ENCODE measurements at places on chromosomes 3 and 15.

GRCh38 chr15:40468898-40469331 is 1.9 kb upstream of the CHST14 start:
- no peak for DNase-seq

GRCh38 chr3:28726840-28727239 is 378.2 kb upstream of the AZI2 start:
- no peak for DNase-seq

- DNase-seq, result no peak
Observed at GRCh38 chr3:3646934-3647333, 152.3 kb upstream of the LRRN1 start.

DNA sequence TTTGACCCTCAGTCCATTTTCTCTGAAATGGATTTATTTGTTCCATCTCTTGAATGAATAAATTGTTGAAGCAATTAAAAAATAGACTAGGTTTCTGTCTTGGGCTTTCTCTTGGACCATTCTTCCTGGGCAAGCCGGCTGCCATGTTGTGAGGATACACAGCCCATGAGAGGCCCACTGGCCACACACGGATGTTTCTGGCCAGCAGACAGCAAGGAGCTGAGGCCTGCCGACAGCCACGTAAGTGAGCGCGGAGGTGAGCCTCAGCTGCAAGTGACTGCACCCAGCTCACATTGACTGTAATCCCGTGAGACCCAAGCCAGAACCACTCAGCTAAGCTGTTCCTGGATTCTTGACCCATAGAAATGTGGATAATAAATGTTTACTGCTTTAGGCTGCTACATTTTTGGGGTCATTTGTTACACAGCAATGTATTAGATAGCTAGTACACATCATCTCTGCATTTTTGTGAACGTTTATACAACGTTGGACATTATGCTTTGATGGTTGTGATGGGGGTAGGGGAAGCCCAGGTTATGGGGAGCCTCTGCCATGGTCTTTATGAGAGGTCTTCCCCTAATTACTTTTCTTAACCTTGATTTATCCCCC is 22.8 kb downstream of the IDH3A start:
- no peak for DNase-seq

DNA sequence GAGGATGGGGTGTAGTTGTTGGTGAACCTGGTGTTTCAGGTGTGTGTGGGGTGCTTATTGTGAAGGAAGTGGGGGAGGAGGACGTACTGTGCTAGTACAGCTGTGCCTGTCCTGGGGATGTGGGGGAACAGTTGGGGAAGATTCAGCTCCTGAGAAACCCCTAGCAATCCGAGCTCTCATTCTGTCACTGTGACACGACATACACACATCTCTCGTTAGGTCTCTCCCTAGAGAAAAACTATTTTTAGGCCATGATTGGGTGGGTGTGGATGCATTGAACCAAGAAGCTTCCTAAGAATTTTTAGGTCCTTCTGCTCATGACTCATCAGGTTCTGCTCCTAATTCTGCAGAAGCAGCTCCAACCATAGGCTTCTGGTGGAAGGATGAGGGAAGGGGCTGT is 54.3 kb downstream of the SLC30A4 start:
- DNase-seq, result no peak

- no peak for DNase-seq
Observed at GRCh38 chr3:99873269-99874102, 55.8 kb downstream of the CMSS1 start.

DNA sequence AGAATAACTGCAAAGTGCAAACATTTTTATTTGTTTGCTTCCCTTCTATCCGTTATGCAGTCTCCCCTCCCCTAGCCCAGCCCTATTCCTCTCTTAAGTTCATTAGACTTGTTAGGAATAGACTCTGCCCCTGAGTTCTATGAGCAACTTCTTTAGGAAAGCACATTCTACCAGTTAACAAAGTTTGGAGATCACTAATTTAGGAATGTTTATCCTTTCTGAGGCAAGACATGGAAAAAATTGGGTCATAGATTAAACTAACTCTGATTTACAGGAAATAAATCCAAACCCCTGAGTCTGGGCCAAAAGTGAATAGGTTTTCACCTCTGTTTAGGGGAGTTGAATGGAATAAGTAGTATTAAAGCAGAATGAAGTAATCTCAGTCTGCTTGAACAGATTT is 34.4 kb downstream of the C3orf80 start:
- no peak for DNase-seq

DNA sequence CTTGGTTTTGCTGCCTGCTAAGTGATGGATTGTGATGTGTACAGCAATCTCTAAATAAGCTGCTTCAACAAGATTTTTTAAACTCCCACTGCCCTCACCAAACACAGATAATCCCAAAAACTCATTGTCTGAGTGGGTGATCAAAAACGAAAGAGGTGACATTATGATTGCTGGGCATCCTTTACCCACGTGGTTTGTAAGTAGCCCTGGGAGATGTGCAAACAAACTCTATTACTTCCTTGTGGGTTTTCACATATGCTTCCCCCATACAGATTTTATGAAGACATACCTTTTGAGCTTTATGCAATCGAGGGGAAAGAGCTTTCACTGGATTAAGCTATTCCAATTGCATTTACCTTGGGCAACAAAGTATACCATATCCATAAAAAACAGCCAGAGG is 1000.4 kb downstream of the FHIT start:
- no peak for DNase-seq

DNA sequence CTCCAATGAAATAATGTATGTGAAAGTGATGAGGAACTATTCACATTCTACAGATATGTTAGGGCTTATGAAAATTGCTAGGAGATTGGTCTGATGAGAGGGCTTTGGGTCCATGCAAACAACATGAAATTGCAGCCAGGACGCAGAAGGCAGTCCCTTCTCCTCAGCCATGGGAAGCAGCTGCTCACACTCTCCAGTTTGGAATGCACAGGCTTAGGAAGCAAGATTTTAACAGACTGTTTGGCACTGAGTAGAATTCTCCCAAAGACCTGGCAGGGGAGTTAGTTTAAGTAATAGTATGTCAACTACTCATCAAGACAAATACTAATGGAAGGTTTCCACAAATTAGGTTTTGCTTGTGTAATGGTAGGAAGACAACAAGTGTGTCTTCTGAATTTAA is 500.7 kb upstream of the ARRDC4 start:
- no peak for DNase-seq

DNA sequence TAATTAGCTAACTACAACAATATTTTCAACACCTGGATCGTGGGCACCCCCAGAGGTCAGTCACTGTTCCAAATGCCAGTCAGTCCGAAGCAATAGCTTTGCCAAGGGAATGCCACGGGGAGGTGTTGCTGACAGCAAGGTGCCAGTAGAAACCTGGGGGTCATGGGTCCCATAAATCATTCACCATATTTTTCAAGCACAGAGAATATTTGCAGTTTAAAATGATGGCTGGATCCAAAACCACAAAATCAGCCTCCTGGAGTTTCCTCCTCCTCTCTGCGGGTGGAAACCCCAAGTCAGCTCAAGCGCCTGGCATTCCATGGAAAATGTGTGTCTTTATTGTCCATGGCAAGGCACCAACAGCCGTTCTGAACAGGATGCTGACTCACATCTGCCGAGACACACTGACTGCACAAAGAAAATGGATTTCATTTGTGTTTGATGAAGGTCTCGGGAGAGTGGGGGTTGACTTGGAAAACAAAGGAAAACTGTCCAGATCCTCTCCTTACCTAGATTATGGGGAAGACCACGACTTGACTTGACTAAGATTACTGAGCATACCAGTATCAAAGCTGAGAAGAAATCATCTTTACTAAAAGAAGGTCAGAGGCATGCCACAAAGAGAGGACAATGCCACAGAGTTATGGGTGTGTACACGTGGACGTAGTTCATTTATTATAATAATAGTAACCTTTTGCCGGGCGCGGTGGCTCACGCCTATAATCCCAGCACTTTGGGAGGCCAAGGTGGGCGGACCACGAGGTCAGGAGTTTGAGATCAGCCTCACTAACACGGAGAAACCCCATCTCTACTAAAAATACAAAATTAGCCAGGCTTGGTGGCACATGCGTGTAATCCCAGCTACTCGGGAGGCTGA is 26.4 kb downstream of the ANXA2 start:
- no peak for DNase-seq

GRCh38 chr3:182405759-182406158 is 387.5 kb upstream of the ATP11B start:
- DNase-seq, result no peak

DNA sequence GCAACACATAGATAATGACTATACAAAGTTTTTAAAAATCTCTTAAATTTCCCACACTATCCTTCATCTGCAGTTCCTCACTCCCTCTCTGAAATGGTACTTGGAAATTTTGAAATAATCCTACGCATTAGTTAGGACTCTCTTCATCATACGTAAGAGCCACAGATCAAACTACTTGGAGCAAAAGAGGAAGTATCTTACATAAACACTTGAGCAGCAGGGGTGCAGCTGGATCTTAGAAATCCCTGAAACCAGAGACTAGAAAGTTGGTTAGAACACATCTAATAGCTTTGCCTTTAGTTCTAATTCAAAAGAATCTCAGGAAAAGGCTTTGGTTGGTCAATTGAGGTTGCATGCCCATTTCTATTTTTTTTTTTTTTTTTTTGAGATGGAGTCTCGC is 38.8 kb upstream of the ZNF445 start:
- DNase-seq, result no peak

GRCh38 chr3:194596906-194597305 is 36.3 kb downstream of the TMEM44 start:
- no peak for DNase-seq

- no peak for DNase-seq
Observed at GRCh38 chr3:181700168-181701087, 11.3 kb upstream of the SOX2 start.

GRCh38 chr3:155335724-155336354 is 42.4 kb upstream of the STRIT1 start:
- DNase-seq, result no peak

GRCh38 chr3:73743551-73743950 is 118.8 kb upstream of the PDZRN3 start:
- no peak for DNase-seq

GRCh38 chr15:93613386-93613785 is 524.4 kb upstream of the RGMA start:
- DNase-seq, result no peak

- DNase-seq, result no peak
Observed at GRCh38 chr3:140760324-140761075, 82.6 kb downstream of the TRIM42 start.

DNA sequence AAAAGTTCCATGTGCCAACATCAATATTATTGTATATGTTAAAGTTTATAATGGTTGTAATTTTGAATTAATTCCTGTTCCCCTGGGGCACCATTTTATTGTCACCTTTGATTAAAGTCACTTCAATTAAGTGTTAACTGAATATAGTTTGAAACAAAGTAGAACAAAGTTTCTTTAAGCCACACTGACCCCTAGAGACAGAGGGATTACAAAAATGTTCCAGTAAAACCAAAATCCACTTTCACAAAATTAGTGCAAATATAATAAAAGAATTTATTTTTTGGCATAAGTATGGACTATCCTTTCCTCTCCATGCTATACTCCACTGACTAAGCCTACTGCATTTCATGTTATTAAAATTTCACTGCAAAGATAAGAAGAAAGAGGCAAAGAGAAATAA is 123.9 kb downstream of the ZMAT3 start:
- DNase-seq, result no peak

DNA sequence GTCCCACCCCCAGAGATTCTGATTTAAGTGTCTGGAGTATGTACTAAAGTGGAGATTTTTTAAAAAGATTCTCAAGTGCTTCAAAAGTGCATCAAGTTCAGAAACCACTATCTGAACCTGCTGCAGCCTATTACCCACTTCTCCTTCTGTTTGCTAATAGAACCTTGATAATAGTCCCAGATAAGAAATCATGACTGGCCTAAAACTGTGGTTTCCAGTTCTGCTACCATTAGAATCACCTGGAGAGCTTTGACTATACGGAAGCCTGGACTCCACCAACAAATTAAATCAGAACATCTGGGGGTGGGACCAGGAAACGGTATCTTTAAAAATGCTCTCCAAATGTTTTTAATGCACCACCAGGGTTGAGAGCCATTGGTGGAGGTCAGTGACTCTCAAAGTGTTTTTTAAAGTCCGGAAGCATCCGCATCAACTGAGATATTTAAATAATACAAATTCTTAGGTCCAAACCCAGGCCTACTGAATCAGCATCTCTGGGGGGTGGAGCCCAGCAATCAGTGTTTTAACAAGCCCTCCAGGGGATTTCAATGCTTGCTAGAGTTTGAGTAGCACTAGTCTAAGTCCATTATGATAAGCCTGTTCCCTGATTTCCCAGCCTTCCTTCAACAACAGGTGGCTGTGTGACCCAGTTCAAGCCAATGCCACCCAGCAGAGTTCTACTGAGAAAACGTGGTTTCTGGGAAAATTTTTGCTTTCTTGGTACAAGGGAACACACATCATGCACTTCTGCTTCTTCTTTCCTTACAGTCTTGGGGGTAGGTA is 45.4 kb upstream of the TIPARP start:
- no peak for DNase-seq

GRCh38 chr15:95142531-95142930 is 911.2 kb downstream of the MCTP2 start:
- DNase-seq, result no peak

DNA sequence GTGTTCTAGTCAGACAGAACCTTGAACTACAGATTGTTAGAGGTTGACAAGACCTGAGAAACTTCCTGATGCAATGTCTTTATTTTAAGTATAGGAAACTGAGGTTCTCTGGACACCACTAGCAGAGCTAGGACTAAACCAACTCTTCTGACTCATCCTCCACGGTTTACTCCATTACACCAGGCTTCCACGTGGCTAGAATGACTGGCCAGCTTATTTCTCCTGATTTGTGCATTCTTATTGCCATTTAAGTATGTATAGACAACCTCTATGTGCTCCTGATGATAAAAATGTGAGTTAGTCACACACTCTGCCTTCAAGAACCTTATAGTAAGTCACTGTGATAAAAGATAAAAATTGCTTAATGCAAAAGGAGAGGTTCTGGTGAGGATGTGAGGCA is 182.7 kb downstream of the MEX3B start:
- no peak for DNase-seq

DNA sequence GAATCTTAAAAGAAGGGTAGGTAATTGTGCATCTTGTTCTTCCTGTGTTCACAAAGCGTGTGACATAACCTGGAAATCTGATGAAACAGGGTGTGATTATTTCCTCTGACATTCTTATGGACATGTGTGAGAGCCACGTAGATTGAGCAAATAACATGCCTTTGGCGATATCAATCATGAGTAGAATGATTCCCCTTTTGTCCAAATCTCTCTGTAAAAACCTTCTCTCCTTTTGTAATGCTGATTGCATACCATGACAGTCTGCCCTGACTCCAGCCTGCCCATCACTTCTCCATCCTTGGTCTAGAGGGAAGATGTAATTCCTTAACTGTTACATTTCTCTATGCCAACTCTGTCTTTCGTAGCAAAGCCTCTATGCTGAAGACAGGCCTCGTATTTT is 115.0 kb downstream of the IL5RA start:
- no peak for DNase-seq

Data from stimulated activated naive B cell treated with anti-CD40 and anti-IgM and Interleukin-4, amounts not matched to agents 10 μg/mL and 1 μg/mL and 100 μg/mL, for 72 hours (primary cell).